Substantia nigra (tissue), 51 donors: ENCODE measurements at places on chromosomes 16 and 17.

DNA sequence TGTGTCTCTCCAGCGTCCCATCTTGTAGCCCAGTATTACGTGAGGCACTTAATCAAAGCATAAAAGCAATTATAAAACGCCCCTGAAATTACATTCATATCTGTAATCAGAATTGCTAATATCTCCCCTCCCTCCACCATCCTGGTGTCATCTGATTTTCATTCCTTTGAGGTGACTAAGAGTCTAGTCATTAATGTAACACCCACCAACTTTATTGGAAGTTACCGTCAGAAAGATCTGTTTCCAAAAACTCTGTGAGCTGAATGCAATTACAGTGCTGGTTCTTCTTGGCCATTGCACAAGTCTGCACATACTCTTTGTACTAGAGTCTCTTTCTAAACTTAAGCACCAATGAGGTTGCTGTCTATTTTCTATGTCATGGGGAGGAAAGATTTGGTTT is 12.5 kb upstream of the MAF start:
- DNase-seq, result no peak

DNA sequence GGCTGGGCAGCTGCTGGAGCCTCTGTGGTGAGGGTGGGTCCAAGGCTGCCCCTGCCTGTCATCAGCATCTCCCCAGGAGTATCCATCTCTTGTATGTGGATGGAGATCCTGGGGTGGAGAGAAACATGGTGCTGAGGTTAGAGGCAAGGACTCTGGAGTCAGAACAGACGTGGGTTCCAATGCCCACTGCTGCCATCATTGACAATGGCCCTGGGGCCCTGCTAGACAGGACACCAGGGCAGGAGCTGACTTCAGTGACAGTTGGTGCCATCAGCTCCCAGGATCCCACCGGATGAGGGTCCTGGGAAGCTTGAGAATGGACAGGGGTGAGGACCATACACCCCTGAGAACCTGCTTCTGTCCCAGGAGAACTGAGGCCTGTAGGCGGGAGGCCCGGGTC is 15.6 kb downstream of the MYLK3 start:
- no peak for DNase-seq

DNA sequence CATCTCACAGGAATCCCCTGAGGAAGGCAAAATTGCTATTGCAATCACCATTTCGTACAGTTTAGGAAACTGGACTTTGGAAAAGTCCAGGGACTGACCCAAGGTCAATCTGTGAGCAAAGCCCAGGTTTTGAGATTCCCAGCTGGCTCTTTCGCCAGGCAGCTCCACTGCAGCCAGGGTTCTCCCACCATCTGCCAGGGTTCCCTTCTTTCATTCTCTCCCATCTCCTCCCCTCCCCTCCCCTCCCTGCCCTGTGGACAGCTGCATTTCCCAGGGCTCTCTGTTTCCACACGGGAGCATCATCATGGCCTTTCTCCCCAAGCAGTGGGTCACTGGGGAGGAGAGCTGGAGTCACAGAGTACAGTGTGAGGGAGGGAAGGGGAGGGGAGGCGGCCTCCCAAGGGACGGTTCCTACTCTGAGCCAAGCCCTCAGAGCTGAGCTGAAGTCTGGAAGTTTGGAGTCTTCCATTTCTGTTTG is 11.9 kb upstream of the GSDMA start:
- DNase-seq, result no peak

GRCh38 chr17:18993905-18994526 is 10.5 kb downstream of the FAM83G start:
- no peak for DNase-seq

GRCh38 chr16:75589306-75589705 is 23.1 kb downstream of the GABARAPL2 start:
- peak; percentile 34 for DNase-seq

- DNase-seq, result no peak
Measured at GRCh38 chr17:70473049-70473448, 303.7 kb downstream of the KCNJ2 start.

DNA sequence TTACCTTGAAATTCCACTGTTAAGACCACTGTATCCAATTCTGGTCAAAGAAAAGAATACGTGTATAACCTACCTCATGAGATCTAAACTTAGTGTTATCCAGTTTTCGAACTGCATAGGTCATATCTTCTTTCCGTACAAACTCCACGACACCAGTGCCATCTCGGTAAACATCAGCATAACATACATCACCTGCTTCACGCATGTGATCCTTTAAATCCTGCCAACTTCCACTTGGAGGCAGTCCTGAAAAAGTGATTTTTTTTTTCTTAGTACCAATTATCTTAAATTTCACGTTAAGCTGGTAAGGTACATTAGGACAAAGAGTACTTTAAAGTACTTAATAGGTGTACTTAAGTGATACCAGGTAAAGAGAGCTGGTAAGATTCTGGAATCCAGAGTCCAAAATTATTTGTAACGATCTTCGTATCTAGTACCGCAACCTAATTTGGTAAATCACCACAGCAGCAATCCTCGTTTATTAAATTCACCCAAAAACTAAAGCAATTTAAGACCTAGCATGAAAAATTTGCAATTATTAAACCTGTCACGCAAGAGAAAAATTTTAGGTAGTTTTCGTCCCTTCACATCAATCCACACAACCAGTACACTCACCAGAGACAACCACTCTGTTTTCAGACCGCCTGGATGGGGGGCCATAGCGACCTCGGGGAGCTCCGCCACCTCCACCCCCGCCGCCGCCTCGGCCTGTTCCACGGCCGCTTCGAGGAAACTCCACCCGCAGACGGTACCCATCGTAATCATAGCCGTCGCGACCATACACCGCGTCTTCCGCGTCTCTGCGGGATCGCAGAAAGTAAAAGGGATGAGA is 1.1 kb downstream of the SRSF1 start:
- no peak for DNase-seq

DNA sequence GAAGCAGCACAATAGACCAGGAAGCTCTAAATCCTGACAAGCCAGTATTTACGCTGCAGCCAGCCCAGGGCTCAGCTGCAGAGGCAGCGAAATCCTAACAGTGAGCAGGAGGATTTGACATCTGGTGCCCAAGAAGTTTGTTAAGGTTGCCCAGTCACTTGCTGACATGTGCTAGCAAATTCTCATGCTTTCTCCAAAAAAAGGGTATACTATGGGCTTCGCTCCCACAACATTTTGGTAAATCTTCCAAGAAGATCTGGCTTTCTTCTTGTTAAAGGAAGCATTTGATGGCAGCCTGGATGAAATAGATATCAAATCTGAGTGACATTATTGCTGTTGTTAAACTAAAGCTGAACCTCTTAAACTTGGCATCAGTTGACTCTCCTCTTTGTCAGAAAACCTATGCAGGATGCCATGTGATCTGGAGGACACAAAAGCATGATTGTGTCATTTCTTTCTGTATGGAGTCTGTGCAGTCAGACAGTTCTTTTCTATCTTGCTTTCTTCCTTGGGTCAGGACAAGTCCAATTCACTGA is 949.7 kb upstream of the RBFOX1 start:
- no peak for DNase-seq

GRCh38 chr16:2145843-2146242 is 2.6 kb upstream of the RAB26 start:
- DNase-seq, result no peak

DNA sequence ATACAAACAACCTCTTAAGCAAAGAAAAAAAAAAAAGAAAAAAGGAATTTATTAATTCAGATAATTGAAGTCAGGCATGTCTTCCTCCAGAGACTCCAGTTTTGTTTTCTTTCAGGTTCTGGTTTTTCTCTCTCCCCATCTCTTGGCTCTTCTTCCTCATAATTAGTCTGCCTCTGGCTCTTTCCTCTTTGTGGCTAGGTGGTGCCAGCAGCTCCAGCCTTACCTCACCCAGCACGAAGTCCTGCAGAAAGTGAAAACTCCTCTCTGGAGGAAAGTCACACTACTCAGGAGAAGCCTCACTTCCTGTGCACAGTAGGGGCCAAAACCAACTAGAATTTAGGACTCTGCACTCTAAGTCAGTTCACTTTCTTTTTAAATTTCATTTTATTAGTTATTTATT is 10.3 kb upstream of the NFAT5 start:
- no peak for DNase-seq

DNA sequence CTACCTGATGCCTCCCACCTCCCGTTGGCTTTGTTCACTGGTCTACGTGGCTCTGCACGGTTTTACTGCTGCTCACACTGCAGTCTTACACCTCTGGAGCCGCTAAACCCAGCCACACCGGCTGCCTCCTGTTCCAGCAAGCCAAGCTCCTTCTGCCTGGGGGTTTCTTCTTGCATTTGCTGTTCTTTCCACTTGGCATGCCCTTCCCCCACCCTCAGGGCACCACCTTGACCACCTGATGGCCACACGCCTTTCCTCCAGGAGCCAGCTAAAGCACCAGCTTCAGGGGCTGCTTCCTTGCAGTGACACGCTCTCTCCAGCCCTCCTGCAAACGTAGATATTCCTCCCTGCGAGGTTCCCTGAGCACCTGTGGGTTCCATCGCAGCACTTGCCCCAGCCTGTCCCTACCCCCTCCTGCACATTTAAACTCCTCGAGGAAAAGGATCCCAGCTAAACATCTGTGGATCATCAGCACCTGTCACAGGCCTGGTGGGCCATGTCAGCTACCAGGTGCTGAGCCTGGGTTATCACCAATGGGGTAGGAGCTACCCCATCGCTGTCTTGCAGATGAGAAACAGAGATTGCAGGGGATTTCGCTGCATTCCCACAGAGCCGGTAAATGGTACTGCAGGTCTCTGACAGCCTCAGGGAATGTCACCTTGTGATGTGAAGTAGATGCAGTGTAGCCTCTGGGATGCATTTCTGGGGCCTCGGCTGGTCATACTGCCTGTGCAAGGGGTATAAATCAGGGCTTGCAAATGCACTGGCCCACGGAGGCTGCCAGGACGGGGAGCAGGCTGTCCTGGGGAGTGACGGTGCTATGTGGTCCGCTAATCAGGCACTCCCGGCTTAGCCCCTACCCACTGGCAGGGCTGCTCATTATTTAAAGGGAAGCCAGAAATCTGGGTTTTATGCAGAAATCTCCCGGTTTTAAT is 285.2 kb downstream of the CPPED1 start:
- DNase-seq, result no peak

DNA sequence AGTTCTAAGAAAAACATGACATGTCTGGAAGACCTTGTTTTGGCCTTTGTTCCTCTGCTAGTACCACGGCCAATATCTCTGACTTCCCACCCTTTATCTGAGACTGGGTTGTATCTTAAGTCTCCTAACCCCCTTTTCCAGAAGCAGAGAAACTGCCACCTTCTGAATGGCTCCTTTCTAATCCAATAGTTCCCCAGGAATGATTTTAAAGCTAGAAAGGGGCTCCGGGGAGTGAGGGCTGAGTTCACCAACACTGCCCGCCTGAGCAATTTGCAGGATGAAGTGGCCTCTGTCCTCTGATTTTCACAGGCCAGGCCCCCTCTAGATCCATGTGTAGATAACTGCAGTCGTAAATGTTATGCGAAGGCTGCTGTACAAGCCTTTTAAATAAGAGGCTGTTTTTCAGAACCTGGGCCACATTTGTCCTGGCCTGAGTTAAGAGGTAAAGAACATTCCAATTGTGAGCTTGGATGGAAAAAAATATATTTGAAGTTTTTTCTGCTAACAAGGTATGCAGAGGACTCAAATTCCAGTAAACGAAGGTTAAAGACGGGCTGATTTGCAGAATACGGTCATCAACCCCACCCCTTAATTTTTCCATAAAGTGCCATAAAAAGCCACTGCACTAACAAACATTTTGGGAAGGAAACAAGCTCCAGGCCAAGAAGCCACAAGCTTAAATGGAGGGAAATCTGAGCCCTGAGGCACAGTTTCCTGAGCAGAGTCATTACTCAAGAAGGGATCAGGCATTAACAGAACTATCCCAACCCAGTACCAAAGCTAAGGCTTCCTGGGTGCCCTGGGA is 117.0 kb upstream of the MAF start:
- no peak for DNase-seq

DNA sequence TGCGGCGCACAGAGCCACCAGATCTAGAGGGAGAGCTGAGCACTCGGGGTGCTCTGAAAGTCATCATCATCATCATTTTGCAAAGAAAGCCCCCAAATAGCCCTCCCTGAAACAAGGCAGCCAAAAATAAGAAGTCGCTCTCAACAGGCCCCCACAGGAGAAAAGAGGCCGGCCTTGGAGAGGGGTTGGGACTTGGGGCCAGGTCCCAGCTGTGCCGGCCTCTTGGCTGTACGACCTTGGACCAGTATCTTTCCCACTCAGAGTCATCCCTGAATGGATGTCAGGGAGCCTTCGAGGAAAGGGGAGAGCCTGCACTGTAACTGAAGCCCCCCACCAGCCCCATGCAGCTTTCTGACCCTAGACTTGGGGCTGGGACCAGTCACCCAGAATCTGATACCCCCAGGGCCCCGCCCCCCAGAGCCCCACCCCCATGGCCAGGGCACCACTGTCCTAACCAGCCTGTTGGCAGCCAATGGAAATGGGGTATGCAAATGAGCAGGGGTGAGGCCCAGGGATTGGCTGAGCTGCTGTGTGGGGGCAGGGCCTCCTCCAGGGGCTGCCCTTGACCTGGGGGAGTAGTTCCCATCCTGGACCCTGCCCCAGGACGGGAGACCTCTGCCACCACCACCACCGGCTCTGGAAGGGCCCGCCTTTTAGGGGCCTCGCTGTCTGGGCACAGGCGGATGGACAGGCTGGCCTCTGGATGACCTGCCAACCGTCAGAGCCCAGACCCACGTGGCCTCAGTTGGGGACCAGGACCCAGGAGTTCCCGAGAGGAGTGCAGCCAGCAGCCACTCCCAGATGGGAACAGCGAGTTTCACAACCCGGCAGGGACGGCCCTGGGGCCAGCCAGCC is 15.4 kb downstream of the ZFPM1 start:
- no peak for DNase-seq

GRCh38 chr17:8369944-8370343 is 6.6 kb downstream of the KRABD2 start:
- DNase-seq, result no peak

DNA sequence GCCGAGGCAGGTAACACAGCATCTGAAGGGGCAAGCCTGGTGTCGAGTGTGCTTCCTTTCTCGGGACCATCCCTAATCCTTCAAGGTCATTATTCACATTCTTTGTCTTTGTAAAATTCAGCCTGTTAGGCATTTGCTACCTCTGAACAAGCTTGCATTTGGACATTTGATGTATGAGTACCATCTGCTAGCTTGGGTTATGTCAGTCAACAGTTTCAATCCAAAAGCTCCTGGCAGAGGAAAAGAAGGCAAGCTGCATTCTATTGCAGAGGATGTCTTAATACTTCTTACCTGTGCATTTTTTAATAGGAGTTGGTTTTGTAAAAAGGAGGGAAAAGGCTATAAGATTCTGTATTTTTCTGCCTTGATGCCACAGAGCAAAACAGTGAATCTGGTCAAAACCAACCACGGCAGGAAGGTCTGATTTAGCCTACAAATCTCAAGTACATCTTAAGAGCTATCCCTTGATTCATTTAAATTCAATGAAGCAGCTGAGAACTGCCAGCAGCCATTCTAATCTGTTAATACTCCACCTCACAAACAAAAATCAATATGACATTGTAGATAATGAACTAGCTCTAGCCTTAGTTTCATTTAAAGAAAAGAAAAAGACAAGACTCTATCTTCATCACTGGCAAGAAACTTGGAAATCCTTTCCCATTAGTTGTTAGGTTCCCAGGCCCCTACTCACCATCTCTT is 39.0 kb downstream of the TEX2 start:
- DNase-seq, result no peak
